Stimulated activated memory B cell treated with anti-CD40 and anti-IgM and Interleukin-4, amounts not matched to agents 10 μg/mL and 1 μg/mL and 100 μg/mL, for 72 hours (primary cell): ENCODE measurements at places on chromosomes 13 and 19.

- no peak for ATAC-seq
- H3K36me3 ChIP-seq = no peaks in the 10 kb centered on the region
- no peak overlapping the region for H3K27ac ChIP-seq
- H3K4me1 ChIP-seq = no peaks in the 10 kb centered on the region
- H3K27me3 ChIP-seq = no peaks in the 10 kb centered on the region
These were observed 245.1 kb downstream of the KCTD12 start for GRCh38 chr13:76641056-76641455.

GRCh38 chr19:54137699-54138488, at the start of gene CNOT3:
CNOT3 (plus strand) TSS chr19:54137762; CDS start chr19:54142979, 5,217 bp downstream.
- peak within 1 kb of the TSS; percentile 90 for H3K4me3 ChIP-seq
- peak within 1 kb of the TSS; percentile 97 for H3K27ac ChIP-seq
- H3K27me3 ChIP-seq = no peaks in the 10 kb centered on the region
- no peak for ATAC-seq
- H3K4me1 ChIP-seq = peaks cover 51% of the 10 kb centered on the region

GRCh38 chr13:106357198-106357597, 178.3 kb downstream of the EFNB2 start:
- no peak for ATAC-seq
- H3K27ac ChIP-seq = no peak overlapping the region
- no peaks in the 10 kb centered on the region for H3K27me3 ChIP-seq
- H3K36me3 ChIP-seq = no peaks in the 10 kb centered on the region

DNA sequence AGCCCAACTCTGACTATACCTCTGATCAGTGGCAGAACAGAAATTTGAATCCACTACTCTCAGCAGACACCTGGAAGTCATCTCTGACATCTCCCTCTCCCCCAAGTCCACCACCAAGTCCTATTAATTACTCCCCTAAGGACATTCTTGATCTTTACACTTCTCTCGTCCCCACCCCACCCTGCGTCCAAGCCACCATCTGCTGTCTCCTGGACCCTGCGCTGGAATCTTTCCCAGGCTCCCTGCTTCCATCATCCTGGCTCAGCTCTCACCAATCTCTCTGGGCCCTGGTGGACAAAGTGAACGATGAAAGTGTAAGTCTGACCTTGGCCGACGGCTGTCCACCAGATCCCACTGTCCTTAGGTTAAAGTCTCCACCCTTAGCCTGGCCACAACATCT, 145.6 kb upstream of the GJB6 start:
- H3K27ac ChIP-seq = no peak overlapping the region
- H3K36me3 ChIP-seq = no peaks in the 10 kb centered on the region
- no peak overlapping the region for H3K4me3 ChIP-seq
- ATAC-seq = no peak

GRCh38 chr13:72316716-72317115, 410.7 kb downstream of the MZT1 start:
- H3K4me3 ChIP-seq = no peak overlapping the region
- ATAC-seq = no peak
- no peaks in the 10 kb centered on the region for H3K36me3 ChIP-seq

- H3K27me3 ChIP-seq = no peaks in the 10 kb centered on the region
- no peak overlapping the region for H3K27ac ChIP-seq
- H3K4me1 ChIP-seq = no peaks in the 10 kb centered on the region
- H3K36me3 ChIP-seq = no peaks in the 10 kb centered on the region
- no peak for ATAC-seq
These were observed 577.4 kb downstream of the TBC1D4 start for GRCh38 chr13:74904556-74904955.

- H3K27ac ChIP-seq = no peak overlapping the region
- ATAC-seq = no peak
- peaks cover 48% of the 10 kb centered on the region for H3K4me1 ChIP-seq
- no peak overlapping the region for H3K4me3 ChIP-seq
- no peaks in the 10 kb centered on the region for H3K27me3 ChIP-seq
- H3K36me3 ChIP-seq = peaks cover 54% of the 10 kb centered on the region
These were observed 32.7 kb upstream of the GPR183 start for GRCh38 chr13:99339736-99340397.

GRCh38 chr13:111033172-111034130, 81.7 kb upstream of the ARHGEF7 start:
- H3K36me3 ChIP-seq = no peaks in the 10 kb centered on the region
- peaks cover 22% of the 10 kb centered on the region for H3K27me3 ChIP-seq
- H3K4me1 ChIP-seq = no peaks in the 10 kb centered on the region

- no peak overlapping the region for H3K27ac ChIP-seq
- H3K36me3 ChIP-seq = no peaks in the 10 kb centered on the region
- H3K4me1 ChIP-seq = no peaks in the 10 kb centered on the region
- ATAC-seq = no peak
These were observed 8.2 kb upstream of the PARP4 start for GRCh38 chr13:24520733-24521132.

- no peaks in the 10 kb centered on the region for H3K36me3 ChIP-seq
- no peak for ATAC-seq
- no peak overlapping the region for H3K4me3 ChIP-seq
- H3K4me1 ChIP-seq = no peaks in the 10 kb centered on the region
- no peak overlapping the region for H3K27ac ChIP-seq
These were observed 728.9 kb upstream of the ARGLU1 start for GRCh38 chr13:107296804-107297203.

GRCh38 chr13:113854238-113855011, 9.5 kb downstream of the GAS6 start:
- peaks cover 24% of the 10 kb centered on the region for H3K27me3 ChIP-seq
- peak; percentile 40 for ATAC-seq
- H3K27ac ChIP-seq = no peak overlapping the region
- H3K4me1 ChIP-seq = peaks cover 9% of the 10 kb centered on the region
- peaks cover 6% of the 10 kb centered on the region for H3K36me3 ChIP-seq

GRCh38 chr13:36850790-36851438, 31.9 kb downstream of the RFXAP start:
- H3K4me1 ChIP-seq = no peaks in the 10 kb centered on the region
- H3K36me3 ChIP-seq = no peaks in the 10 kb centered on the region
- H3K27ac ChIP-seq = no peak overlapping the region
- H3K4me3 ChIP-seq = no peak overlapping the region
- peaks cover 25% of the 10 kb centered on the region for H3K27me3 ChIP-seq

- H3K27me3 ChIP-seq = no peaks in the 10 kb centered on the region
- H3K4me1 ChIP-seq = no peaks in the 10 kb centered on the region
These were observed 6.9 kb upstream of the MLLT1 start for GRCh38 chr19:6286676-6287075.

GRCh38 chr19:18637673-18638630, 1.1 kb downstream of the KLHL26 start:
- ATAC-seq = no peak
- H3K4me3 ChIP-seq = peak overlapping the region; percentile 87
- peaks cover 32% of the 10 kb centered on the region for H3K4me1 ChIP-seq
- H3K27me3 ChIP-seq = no peaks in the 10 kb centered on the region
- peak overlapping the region; percentile 79 for H3K27ac ChIP-seq

- H3K4me1 ChIP-seq = peaks cover 13% of the 10 kb centered on the region
- peaks cover 66% of the 10 kb centered on the region for H3K36me3 ChIP-seq
- H3K27ac ChIP-seq = no peak overlapping the region
These were observed 18.7 kb downstream of the CAPS start for GRCh38 chr19:5932609-5933262.

DNA sequence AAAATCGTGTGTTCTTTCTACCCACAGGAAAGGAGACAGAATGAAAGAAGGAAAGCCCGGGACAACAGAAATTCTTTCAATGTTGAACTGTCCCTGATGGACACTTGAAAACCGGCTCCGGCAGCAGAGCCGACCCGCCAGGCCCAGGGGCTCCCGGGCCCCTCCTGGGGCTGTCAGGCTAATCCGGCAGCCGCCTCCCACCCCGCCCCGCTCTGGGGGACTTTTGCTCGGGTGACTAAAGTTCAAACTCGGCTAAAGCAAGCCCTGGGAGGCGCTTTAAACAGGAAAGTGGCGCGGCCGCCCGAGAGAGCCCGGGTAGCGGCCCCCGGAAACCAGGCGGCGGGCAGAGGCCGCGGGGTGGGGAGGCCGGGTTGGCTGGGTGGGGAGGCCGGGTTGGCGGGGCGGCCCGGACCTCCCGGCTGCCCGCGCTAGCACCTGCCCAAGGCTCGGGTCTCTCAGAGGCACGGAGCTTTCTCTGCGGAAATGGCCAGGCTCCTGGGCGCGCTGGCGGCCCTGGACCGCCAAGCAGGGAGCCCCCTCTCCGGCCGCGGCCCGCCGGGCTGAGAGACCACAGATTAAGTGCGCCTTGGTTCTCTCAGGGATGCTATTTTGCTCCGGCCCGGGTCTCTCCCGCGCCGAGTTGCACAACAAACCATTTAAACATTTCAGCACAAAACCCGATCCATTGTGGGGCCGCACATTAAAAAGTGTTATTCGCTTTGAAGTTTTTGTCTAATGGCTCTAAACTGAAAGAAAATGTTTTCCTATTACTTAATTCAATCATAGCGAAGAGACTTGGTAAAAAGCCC, 2.6 kb upstream of the GSX1 start:
- H3K4me1 ChIP-seq = peaks cover 46% of the 10 kb centered on the region
- no peak overlapping the region for H3K27ac ChIP-seq
- ATAC-seq = no peak
- peak overlapping the region; percentile 76 for H3K4me3 ChIP-seq
- peaks cover 74% of the 10 kb centered on the region for H3K27me3 ChIP-seq
- H3K36me3 ChIP-seq = no peaks in the 10 kb centered on the region

DNA sequence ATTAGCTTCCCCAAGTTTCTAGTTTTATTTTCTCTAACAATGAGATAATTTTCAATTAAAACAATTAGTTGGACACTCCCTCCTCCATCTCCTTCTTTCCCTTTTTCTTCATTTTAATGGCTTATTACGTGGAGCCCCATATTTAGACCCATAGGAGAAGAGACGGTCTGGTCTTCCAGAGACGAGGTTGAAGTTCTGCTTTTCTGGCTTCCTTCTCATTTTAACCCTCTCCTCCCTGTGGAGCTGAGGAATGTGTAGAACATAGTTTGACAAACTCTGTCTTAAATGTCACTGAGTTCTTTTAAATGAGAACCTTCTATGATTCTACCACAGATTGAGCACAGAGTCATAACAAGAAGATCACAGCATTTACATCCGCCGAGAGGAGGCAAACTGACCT, 86.8 kb downstream of the EDNRB start:
- H3K4me3 ChIP-seq = no peak overlapping the region
- H3K27me3 ChIP-seq = peaks cover 9% of the 10 kb centered on the region
- no peak overlapping the region for H3K27ac ChIP-seq

GRCh38 chr19:40517248-40517647, 50.4 kb downstream of the SPTBN4 start:
- H3K4me3 ChIP-seq = no peak overlapping the region
- no peak overlapping the region for H3K27ac ChIP-seq
- H3K4me1 ChIP-seq = peaks cover 7% of the 10 kb centered on the region

DNA sequence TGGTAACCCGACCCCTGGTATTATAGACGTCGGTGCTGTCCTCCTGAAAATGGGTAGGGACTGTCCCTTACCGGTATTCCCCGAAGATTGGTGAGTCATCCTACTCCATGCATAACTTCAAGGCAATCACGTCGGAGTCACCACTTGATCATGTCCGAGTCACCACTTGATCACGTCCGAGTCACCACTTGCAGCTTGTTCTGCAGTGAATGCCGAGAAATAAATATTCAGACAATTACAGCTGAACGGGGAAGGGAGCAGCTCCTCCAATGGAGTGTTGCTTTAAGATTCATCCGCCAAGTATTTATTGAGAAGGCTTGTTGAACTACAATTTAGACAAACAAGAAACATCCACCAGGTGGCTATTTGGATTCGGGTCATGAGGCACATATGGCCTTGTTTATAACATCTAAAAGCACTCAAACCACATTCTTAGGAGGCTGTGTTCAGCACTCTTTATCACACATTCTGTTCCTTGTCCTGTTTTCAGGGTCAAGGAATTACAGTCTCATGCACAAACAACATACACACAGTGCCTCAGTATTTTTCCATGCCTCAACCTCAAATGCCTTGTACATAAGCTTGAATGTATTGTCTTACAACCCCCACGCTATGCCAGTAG, 43.1 kb downstream of the ZNF726 start:
- no peak overlapping the region for H3K4me3 ChIP-seq
- ATAC-seq = no peak
- no peaks in the 10 kb centered on the region for H3K27me3 ChIP-seq
- no peak overlapping the region for H3K27ac ChIP-seq
- H3K36me3 ChIP-seq = no peaks in the 10 kb centered on the region
